ENCODE measurements at places on chromosomes 7 and 10.

GRCh38 chr10:33382216-33382600 is 47.7 kb upstream of the NRP1 start:
- DNase-seq: no peak

DNA sequence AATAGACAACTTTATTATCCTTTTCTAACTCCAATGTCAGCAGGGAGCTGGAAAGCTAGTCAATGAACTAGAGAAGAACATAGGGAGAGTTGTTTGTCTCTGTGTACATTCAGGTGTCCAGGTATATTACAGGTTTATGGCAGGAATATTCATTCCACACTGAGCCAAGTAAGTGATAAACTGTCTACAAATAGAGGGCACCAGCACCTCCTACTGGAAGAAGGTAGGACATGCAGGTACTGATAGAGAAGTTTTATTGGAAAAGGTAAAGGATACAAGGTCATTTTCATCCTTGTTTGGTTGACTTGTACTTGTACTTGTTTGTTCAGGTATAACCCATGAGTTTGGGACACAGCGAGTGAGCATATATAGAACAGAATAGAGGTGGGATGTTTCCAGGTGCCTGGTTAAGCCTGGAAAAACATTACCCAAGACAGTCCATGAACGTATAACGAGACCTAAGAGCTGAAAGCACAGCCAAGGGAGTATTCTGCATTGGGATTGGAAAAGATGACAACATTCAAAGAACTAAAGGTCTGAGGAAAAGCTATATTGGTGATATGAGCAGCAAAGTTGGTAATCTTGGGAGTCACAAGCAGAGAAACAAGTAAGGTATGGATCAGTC is 61.4 kb upstream of the PPP1R3C start:
- no peak for DNase-seq

DNA sequence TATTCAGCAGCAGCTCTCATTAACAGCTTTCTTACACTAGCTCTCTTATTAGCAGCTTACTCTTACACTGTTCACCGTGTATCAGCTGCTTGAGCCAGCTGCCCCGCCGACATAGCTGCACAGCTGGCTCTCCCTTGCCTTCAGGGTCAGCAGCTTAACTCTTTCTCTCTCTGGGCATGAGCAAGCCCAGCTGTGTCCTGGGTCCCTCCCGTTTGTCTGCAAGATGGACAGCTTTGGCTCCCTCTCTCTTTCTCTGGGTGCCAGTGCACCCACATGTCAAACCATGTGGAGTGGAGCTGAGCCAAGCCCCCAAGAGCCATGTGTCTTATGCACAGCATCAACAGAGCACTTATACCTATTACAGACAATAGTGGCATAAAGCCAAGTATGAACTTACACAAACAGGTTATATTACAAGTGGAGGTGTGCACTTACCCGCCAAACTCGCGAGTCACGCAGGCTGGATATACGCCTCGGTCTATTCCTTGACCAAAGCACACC is 35.7 kb upstream of the MTPAP start:
- no peak for DNase-seq

DNA sequence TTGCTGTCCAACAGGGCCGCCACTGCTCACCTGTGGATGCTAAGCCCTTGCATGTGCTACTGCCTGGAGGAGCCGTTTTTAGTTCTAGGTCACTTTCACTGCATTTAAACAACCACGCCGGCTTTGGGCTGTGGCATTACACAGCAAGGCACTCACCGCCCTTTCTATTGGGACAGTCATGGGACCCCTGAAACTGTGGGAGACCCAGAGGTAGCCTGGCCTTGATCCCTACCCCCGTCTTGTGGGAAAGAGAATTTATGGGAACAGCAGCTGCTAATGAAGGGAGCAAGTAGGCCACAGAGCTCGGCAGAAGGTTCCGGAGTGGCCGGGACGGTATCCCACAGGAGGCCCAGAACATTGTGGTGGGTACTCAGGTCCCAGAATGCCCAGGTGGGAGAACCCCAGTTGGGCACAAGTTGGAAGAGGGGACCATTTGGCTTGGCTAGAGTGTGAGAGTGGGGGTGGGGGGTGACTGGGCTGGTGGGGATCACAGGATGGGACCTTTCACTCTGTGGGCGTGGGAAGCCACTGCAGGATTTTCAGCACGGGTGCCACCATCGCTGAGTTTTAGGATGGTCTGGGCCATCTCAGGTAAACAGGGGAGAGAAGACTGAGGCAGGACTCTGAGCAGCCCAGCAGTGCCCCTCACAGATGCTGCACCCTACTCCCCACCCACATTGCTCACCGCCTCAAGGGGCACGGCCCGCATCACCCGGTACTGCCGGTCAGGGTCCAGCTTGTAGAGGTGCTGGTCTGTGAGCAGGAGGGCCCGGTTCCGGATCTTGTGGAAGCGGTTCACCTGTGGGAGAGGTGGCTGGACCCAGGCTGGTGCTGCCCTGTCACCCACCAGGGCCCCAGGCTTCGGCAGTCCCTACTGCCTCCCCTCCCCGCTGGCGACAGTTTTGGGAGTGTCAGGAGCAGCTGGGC is 15.2 kb downstream of the MYO1G start:
- DNase-seq: no peak

DNA sequence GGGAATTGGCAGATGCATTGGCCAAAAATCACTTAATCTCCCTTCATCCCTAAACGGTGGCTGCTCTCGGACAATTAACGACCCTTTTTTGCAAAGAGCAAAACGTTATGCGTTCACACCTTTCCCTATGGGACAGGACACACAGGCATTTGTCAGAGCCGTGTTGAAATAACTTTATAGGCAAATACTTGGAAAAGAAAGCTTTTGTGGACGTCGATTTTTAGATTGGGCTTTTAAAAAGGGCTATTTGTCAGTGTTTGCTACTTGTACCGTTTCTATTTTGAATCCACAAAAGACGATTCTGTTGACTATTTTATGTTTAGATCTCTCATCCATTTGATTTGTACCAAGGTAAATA is 245.6 kb downstream of the SLC25A13 start:
- DNase-seq: no peak

DNA sequence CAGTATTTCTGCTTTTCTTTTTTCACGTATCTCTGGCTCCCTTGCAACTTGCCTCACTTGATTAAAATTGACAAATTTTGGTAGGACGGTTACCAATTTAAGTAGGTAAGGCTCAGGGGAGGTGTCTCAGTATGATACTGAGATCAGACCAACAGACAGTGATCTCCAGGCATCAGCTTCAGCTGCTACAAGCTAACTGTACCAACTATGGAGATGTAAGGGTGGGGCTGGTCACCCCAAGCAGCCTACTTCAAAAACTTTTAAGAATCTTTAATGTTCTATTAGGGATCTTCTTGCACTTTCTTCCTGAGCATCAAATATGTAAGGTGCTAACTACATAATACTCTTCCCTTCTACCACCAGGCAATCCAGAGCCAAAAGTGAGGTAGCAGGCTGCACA is 26.9 kb downstream of the SLC35B4 start:
- DNase-seq: no peak

DNA sequence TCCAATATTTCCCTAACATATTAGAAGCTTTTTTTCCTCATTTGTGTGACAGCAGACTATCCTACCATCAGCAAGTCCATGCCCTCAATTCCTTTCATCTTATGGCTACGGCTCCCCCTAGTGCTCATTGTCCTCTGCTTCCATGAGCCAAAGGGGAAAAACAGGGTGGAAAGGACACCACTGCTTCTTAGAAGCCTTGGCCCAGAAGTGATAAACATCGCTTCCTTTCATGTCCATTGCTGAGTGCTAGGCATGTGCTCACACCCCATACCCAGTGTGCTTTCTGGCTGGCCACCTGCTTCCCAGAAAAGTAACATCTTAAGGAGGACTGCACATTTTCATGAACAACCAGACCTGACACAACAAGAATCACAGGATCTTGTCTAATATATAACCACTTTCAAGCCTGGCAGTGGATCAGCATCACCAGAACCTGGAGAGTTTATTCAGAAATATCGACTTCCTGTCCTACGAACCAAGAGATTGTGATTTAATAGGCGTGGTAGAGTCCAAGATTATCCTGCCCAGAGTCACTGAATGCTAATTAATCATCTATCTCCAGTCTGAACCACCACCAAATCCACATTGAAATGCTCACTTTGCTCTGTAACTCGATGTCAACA is 650.5 kb upstream of the SORCS1 start:
- no peak for DNase-seq

- peak; percentile 62 for DNase-seq
Measured at GRCh38 chr7:39952374-39952773, 2.3 kb downstream of the CDK13 start.

- no peak for DNase-seq
Measured at GRCh38 chr7:34121366-34121765, 216.0 kb downstream of the BMPER start.

DNA sequence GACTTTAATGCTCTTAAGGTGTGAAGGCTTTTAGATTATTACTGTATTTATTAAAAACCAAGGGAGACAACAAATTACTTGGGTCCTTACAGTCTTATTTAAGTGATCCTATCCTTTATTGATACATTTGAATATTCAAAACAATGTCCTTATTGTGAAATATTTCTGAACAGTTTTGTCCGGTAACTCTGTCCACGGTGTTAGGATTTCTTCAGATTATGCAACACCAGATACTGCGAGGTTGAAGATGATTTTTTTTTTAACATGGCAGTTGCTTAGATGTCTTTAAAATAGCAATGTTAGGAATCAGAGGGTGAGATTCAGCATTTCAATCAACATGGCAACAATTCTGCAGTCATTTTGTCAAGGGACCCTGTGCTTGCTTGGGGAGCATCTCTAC is 176.5 kb downstream of the CSTF2T start:
- DNase-seq: no peak

- DNase-seq: no peak
Measured at GRCh38 chr7:97020996-97021746, 3.5 kb downstream of the DLX5 start.

- DNase-seq: no peak
Measured at GRCh38 chr10:10873289-10873688, 144.4 kb upstream of the CELF2 start.

DNA sequence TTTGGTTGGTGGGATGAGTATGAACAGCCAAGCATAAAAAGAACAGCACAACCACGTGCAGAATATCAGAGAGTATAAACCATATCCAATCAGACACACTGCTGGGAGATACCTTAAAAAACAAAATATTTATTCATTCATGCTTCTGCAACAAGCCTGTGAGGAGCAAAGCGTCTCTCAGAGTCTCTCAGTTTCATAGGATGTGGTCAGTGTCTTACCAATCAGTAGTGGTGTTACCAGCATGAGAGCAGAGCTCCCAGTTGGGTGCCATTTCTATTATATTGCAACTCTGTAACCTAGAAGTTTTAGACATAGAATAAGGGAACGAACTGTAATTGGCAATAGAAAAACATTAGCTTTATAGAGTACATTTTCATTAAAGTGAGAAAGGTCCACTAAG is 445.9 kb upstream of the LRRN3 start:
- no peak for DNase-seq

- DNase-seq: no peak
Measured at GRCh38 chr7:35487402-35487801, 207.5 kb downstream of the HERPUD2 start.

DNA sequence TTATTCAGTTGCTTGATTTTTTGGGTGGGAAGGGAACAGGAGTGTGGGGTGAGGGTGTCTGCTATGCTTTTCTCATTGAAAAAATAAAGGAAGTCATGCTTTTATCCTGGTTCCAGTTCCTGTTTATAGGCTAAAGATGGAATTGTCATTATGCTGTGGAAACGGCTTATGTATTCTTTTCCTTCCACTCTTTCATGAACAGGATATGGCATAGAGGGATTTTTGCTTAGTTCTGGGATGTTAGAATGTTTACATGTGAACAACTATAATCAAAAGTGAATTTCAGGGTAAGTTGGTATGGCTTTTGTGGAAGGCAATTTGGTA is 35.9 kb upstream of the PTPN12 start:
- DNase-seq: no peak

- DNase-seq: no peak
Measured at GRCh38 chr7:7129381-7129780, 53.0 kb upstream of the C1GALT1 start.

- no peak for DNase-seq
Measured at GRCh38 chr7:80968606-80969005, 49.8 kb upstream of the SEMA3C start.

DNA sequence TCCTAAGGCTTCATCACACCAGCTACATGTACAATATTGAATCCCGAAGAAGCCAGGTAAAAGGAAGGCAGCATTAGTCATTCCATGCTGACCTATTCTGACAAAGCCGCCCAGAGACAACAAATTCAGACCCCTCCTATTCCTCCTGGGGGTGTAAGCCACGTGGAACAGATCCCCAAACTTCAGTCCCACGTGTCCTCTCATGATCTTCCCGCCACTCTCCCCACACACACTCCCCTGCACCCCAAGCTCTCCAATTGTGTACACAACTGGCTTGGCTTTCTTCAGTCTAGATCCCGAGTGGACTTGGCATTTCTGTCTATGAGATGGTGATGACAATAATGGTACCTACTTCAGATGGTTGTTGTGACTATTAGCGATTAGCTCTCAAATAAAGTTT is 8.6 kb downstream of the PDE6C start:
- no peak for DNase-seq

DNA sequence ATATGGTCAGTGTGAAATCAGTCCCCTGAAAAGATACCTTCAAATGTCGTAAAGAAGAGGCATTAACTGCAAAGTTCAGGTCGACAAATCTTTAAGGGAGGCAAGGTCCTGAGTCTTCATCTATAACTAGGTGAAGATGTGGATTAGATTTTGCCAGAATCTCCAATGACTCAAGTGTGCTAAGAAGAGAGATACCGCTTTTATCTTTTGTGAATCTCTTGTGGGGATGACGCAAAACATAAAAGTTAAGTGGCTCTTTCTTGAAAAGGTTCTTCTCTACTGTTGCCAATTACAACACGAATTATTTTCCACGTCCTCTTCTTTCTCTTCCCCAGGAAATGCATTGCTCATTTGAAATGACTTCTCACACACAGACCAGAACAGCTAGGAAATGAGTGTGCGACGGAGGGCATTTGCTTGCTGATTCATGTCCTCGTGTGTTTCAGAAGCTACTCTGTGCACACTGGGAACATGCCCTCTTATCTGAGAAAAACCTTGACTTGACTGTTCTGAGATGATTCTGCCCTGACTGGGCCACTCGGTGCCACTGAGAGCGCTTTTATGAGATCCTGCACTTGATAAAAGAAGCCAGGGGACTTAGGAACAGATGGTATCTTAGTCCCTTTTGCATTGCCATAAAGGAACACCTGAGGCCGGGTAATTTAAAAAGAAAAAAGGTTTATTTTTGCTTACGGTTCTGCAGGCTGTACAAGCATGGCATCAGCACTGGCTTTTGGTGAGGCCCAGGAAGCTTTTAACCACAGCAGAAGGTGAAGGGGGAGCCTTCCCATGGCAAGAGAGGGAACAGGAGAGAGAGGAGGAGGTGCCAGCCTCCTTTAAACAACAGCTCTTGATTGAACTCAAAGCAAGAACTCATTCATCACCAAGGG is 169.5 kb upstream of the PFKP start:
- no peak for DNase-seq

GRCh38 chr7:18590744-18591340 is 95.3 kb downstream of the HDAC9 start:
- DNase-seq: no peak
